ENCODE measurements at places on chromosomes 3 and 15.

GRCh38 chr3:45426161-45426560 is 37.8 kb downstream of the LARS2 start:
- DNase-seq: no peak

DNA sequence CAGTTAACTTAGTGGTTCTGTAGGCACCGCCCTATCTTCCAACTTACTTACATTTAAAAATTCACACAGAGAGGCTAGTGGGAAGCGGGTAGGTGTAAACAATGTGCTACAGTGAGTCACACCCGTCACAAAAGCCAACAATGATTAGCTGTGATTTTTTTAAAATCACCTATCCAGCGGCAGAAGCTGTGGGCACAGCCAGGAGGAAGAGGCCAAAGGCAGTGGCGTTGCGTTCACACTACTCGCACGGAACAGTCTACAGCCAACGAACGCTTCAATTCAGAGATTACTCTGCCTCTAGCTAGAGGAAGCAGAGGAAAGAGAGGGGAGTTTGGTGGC is 2.5 kb upstream of the NLGN1 start:
- DNase-seq: no peak

- no peak for DNase-seq
These were observed 208.8 kb upstream of the IL12A start for GRCh38 chr3:159779883-159780282.

DNA sequence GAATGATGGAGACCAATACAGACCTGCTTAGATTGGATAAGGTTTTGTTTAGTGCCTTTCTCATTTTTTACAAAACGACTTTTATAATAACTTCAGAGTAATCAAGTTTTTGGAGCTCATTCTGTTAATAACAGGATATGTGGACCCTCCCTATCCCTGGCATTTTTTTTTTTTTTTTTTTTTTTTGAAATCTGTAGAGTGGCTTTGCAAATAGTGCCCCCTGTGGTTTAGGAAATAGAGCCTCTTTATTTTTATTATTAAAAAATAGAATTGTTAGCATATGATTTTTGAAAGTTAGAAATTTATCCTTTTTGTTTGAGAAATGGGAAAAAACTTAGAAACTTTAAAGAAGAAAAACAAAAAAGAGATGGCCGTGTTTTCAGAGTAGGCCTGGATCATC is 11.4 kb downstream of the SKIL start:
- peak; percentile 16 for DNase-seq

DNA sequence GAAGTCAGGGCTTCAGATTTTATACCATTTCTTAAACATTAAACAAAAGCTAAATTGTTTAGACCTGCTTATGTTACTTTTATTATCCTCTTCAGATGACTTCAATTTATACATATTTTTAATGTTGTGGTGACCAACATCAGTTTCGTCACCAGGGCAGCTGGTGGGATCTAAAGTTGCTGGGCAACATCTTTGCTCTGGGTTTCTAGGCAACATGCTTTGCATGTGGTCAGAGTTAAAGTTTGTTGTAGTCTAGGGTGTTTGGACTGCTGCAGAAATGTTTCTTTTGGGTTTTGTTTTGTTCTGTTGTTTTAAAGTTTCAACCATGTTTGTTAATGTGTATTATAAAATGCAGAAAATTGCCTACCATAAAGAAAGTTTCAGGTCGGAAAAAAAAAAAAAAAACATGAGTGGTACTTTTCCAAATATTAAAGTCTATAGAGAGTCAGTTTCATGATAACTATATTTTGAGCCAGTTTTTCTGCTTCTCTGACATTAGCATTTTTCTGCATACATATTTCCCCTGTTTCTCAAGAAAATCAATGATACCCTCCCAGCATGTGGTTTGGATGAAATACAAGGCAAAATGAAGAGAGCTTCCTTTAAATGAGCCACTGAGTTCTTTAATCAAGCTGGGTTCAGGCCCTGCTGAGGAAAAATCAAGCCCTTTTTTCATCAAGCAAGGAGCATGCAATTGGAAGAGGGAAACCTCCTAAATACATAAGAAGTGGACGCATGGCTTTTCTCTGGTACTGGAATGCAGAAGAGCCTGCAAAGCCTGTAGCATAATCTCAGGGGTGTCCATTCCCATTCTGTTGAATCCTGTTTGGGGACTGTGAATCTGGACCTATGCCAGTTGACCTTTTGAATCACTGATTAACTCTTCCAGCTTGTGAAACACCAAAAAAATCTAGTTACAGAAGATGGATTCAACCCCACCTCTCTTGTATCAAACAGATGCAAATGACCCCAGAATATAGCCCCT is 35.0 kb upstream of the VGLL3 start:
- DNase-seq: no peak

- no peak for DNase-seq
These were observed 67.5 kb downstream of the RPL22L1 start for GRCh38 chr3:170802164-170803151.

DNA sequence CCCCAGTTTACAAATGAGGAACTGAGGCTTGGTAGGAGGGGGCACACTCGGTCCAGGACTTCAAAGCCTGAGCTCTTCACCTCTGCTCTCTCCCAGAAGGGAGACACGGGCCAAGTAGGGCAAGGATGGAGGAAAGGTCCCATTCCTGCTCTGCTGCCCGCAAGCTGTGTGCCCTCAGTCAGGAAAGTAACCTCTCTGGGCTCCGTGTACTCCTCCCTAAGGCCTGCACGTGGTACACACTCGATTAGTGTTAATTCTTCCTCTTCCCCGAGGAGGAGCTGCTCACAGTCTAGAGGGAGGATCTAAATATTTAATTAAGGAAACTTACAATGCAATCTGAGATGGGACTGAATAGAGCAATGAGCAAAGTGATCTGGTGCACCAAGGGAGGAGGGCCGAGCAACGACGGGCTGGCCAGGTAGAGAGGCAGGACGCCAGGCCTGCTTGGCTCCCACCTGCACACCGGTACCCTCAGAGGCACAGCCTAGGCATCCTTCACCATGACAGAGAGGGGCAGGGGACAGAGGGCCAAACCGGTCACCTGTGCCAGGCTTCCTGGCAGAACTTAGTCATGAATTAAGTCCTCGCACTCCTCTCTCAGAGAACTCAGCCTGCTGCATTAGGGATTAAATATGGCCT is 47.2 kb upstream of the IQSEC1 start:
- DNase-seq: no peak
